ENCODE measurements at places on chromosomes 3 and 15.

DNA sequence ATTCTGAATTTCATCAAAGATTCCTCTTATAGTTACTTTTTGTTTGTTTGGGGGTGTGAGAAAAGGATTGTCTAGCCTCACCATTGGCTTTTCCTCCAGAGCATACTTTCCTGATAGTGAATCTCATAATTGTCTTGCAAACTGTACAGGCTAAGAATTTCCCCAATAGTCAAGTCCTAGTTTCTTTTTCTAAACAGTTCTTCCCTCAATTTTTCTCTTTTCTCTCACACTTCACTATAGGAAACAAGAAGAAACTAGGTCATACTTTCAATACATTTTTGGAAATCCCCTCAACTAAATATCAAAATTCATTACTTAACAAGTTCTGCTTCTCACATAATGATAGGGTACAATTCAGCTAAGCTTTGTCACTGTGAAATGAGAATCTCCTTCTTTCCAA lies 241.9 kb downstream of the IL20RB start:
- no peaks in the 10 kb centered on the region for H3K27me3 ChIP-seq
- H3K4me3 ChIP-seq, result peak overlapping the region; percentile 67
- no peaks in the 10 kb centered on the region for H3K4me1 ChIP-seq
- H3K36me3 ChIP-seq, result peaks cover 7% of the 10 kb centered on the region
- DNase-seq, result no peak

- no peaks in the 10 kb centered on the region for H3K27me3 ChIP-seq
- H3K4me1 ChIP-seq, result peaks cover 3% of the 10 kb centered on the region
- no peak overlapping the region for H3K27ac ChIP-seq
- H3K36me3 ChIP-seq, result no peaks in the 10 kb centered on the region
- no peak for DNase-seq
Measured at GRCh38 chr3:115245899-115246298, 98.8 kb upstream of the ZBTB20 start.

DNA sequence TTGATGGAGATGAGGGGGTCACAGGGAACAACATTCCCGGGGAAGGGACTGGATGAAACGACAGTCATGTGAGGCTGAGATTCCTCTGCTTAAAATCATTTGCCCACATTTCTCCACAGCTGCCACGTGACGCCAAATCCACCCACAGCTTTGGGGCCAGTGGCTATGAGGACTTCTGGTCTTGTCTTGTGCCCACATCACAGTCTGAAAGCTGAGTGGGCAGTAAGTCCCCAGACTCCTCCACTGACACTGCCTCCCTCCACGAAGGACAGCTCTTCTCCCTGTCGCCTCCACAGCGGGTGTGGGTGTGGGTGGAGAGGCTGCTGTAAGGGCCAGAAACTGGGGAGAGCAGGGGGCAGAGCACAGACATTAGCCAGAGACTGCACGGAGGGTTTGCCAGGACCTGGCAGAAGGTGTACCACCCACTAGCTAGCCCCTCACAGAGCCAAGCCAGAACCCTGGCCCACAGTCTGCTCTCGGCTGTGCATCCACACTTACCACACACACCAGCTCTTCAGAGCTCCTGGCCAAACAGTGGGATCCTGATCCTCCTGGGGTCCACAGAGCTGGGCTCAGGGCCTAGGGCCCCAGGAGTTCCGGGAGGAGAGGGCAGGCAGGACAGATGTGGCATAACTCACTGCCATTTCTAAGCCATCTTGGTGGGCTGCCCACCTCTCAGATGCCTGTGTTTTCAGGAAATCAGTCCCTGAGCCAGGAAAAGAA lies 24.2 kb downstream of the RAB6B start:
- H3K27me3 ChIP-seq, result no peaks in the 10 kb centered on the region
- no peak overlapping the region for H3K27ac ChIP-seq
- no peak for DNase-seq

GRCh38 chr15:68508485-68509189 lies 70.2 kb upstream of the CORO2B start:
- DNase-seq, result no peak
- H3K4me3 ChIP-seq, result no peak overlapping the region
- peaks cover 4% of the 10 kb centered on the region for H3K4me1 ChIP-seq
- no peak overlapping the region for H3K27ac ChIP-seq
- H3K27me3 ChIP-seq, result peaks cover 5% of the 10 kb centered on the region
- no peaks in the 10 kb centered on the region for H3K36me3 ChIP-seq

DNA sequence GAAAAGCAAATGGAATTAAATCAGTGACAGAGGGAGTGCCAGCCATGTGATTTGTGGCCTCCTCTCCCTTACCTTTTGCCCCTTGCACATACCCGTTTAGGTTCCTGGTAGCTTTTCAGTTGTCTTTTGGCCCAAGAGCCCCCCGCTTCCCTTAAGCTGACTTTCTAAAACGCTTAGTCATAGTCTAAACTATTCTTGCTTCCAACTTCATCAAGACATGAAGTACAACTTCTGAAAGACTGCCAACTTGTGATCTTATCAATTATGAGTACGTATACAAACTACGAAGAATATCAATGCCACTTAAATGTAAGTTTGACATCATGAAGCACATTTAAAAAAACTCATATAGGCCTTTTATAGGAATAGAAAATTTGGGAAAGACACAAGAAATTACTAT lies 61.9 kb downstream of the EIF3J start:
- no peak for DNase-seq
- no peaks in the 10 kb centered on the region for H3K4me1 ChIP-seq
- no peak overlapping the region for H3K4me3 ChIP-seq

DNA sequence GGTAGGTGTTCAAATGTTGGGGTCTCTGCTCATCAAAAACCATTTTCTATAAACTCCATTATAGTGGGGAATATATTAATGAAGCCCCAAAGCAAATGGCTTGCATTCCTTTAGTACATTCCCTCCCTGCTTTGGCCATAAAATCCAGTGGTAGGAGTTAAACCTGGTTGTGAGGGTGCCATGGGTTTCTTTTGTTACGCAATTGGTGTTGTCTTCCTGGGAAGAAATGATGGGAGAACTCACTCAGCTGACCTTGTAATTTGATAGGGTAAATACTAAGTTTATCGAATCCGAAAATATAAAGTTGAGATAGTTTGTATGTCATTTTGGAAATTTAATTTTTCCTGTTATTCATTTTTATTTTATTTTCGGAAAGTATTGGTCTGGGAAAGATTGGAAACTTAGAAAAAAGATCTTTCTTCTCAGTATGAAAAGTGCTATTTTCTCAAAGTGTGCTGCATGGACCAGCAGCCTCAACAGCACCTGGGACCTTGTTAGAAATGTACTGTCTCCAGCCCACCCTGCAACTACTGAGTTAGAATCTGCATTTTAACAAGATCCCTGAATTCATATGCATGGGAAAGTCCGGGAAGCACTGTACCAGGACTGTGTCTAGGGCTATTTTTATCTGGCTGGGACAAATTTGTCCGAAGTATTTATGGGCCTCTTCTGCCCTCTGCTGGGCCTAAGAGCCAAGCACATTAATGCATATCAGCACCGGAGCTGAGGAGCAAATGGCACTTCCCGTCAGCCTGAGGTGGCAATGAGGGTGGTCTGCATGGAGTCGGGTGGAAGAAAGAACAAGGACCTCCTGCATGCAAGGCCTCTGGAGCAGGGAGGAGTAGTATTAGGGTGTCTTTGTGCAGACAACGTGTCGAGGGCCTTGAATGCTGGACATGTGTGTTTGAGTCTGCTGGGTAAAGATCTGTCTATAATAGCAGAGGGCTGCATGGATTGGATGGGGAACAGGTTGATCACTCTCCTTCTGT lies 54.7 kb downstream of the FAM81A start:
- no peaks in the 10 kb centered on the region for H3K36me3 ChIP-seq
- peak; percentile 48 for DNase-seq
- H3K27ac ChIP-seq, result no peak overlapping the region
- H3K27me3 ChIP-seq, result peaks cover 1% of the 10 kb centered on the region
- no peak overlapping the region for H3K4me3 ChIP-seq
- H3K4me1 ChIP-seq, result no peaks in the 10 kb centered on the region

DNA sequence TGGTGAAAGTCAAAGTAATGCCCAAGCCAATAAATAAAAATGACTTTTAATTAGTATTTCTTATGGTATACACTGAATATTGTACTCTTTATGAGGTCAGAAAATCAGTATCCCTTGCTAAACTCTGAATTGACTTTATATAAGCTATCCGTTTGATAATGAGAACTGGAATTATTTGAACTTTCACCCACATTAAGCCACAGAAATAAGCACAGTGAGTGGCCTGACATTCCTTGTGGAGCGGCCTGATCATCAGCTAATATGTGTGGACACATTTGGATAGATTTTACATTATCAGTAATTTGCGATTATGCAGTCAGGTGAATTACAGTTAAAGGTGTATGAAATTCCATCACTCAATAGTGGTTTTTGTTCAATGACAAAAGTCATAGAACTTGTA lies 136.0 kb upstream of the CBLB start:
- H3K27me3 ChIP-seq, result no peaks in the 10 kb centered on the region
- no peak overlapping the region for H3K27ac ChIP-seq
- no peaks in the 10 kb centered on the region for H3K36me3 ChIP-seq
- DNase-seq, result no peak
- no peaks in the 10 kb centered on the region for H3K4me1 ChIP-seq

- no peaks in the 10 kb centered on the region for H3K36me3 ChIP-seq
- H3K4me3 ChIP-seq, result no peak overlapping the region
- DNase-seq, result no peak
- H3K27me3 ChIP-seq, result no peaks in the 10 kb centered on the region
Measured at GRCh38 chr3:146889626-146890025, 284.5 kb upstream of the PLSCR5 start.

DNA sequence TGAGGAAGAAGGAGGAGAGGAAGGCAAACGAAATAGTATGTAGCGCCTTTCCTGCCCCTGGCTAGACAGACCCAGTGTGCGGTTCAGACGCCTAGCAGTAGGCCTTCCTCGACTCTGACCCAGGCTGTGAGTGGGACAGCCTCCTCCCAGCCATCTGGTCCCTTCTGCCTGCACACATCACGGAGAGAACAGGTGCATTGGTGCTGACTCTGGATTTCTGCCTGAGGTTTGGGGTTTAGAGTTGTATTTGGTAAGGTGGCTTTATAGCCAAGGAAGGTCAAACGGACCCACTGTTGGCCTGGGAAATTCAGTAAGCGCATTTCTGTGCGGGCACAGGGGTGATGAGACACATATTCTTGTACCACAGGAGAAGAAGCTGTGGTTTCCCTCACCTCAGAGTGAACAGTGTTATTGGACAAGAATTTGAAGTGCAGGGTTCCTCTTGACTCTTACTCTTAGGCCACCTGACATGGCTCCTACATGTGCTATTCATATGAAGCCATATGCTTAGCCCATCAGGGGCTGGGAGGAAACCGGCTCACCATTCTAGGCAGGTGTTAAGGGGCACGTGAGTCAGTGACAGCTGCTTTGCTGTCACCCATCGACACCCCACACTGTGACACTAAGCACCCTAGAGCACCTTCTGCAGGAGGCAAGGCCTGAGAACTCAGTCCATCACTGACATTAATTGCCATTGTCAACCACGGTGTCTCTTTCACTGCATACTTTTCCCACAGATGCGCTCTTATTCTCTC lies 143.3 kb downstream of the CHDH start:
- DNase-seq, result no peak
- no peak overlapping the region for H3K27ac ChIP-seq
- peaks cover 4% of the 10 kb centered on the region for H3K27me3 ChIP-seq
- H3K4me3 ChIP-seq, result no peak overlapping the region

- DNase-seq, result no peak
- H3K27ac ChIP-seq, result no peak overlapping the region
- no peaks in the 10 kb centered on the region for H3K27me3 ChIP-seq
- H3K4me3 ChIP-seq, result no peak overlapping the region
- H3K36me3 ChIP-seq, result no peaks in the 10 kb centered on the region
- no peaks in the 10 kb centered on the region for H3K4me1 ChIP-seq
Measured at GRCh38 chr3:157310329-157311052, 126.2 kb upstream of the PTX3 start.

All from endothelial cell (in vitro differentiated cells).